Fibroblast of skin of left biceps (primary cell): ENCODE measurements at places on chromosomes 13 and 19.

DNA sequence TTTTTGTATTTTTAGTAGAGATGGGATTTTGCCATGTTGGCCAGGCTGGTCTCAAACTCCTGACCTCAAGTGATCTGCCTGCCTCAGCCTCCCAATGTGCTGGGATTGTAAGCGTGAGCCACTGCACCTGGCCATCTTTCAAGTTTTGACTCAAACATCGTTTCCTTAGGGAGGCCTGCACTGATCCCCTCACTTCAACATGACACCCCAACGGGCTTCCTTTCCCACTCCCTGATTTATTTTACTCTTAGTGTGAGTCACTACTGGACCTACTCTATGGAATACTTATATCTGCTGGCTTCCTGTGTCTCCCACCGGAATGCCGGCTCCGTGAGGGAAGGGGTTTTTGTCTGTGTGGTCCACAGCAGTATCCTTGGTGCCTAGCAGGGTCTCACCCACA, 4.5 kb upstream of the ADAMTS10 start:
- DNase-seq, result no peak

- DNase-seq, result no peak
Measured at GRCh38 chr19:55546011-55546410, 668 bp upstream of the SBK3 start.

- no peak for DNase-seq
Measured at GRCh38 chr19:47274891-47275761, 441 bp downstream of the INAFM1 start.

GRCh38 chr13:45047394-45048310, 58.3 kb downstream of the GPALPP1 start:
- peak; percentile 44 for DNase-seq

- DNase-seq, result no peak
Measured at GRCh38 chr19:30857966-30858490, 485.8 kb downstream of the ZNF536 start.

DNA sequence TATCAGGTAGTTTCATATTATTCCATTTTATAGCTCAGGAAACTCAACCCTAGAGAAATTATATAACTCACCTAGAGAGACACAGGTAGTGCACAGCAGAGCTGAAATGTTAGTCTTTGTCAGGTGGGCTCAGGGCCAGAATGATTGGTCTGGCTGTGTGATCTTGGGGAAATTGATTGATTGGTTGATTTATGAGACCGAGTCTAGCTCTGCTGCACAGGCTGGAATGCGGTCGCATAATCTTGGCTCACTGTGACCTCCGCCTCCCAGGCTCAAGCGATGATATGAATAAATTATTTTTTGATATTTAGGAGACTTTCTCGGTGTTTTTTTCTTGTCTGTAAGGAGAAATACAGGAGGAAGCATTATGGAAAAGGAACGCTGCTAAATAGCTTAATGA, 239.9 kb upstream of the SLC10A2 start:
- DNase-seq, result no peak

DNA sequence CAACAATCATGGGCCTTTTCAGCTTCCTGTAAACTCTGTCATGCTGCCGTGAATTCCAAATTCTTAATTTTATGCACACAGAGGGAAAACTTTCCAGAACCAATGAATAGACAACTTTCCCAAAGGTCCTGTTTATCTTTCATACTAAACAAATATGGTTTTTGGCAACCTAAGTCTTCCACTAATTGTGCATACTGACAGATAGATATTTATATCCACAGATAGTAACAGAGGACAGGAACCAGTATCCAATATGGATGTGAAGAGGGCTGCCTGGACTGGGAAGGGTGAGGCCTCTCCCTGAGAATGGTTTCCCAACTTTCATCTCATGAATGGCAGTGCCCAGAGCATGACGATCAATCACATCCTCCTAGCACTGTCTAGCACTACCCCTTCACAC, 80.4 kb downstream of the MRPL57 start:
- DNase-seq, result no peak

DNA sequence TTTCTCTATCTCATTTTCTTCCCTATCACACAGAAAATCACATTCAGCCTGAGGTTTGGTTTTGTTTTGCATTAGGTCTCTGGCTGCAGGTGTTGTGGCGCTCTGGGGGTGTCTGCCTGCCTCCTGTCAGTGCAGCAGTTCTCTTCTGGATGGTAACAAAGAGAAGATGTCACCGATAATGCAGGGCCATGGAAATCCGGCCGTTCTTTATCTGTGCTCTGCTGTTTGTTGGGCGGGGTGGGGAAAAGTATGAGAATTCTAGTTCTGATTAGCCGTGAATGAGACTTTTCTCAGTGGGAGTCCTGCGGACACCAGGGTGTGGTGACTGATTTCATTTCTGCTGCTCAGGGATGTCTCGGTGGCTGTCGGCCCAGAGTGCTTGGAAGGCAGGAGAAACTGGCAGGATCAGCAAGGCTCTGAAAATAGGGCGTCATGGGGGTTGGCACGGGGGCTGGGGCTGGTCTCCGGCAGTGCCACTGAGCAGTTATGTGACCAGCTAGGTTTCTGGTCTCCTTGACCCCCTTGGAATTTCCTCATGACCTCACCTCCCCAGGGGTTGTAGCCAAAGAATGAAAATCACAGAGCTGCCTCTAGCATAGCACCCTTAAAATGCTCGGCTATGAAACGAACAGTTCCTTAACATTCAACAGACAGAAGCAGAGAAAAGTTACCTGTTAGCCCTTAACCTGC, 5.0 kb downstream of the RNF113B start:
- DNase-seq, result no peak

- no peak for DNase-seq
Measured at GRCh38 chr13:77806518-77806917, 109.0 kb downstream of the SLAIN1 start.

DNA sequence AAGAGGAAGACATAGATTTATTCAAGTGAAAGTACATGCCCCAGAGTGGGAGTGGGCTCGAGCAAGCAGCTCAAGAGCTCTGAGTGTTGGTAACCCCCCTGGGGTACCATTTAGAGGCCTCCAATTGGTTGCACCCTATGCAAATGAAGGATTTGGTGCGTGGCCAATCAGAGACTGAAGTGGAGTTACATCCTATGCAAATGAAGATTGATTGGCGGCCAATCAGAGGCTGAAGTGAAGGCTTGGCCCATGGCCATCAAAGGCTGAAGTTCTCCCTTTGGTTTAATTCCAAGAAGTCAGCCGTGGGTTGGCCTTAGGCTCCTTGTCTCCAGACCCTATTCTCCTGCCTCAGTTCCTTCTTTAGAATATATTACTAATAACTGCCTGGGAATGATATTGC, 12.9 kb upstream of the IGFL1 start:
- DNase-seq, result no peak

- no peak for DNase-seq
Measured at GRCh38 chr13:110648146-110648819, 32.9 kb downstream of the NAXD start.

- DNase-seq, result no peak
Measured at GRCh38 chr19:6521718-6522646, 8.8 kb upstream of the TNFSF9 start.

DNA sequence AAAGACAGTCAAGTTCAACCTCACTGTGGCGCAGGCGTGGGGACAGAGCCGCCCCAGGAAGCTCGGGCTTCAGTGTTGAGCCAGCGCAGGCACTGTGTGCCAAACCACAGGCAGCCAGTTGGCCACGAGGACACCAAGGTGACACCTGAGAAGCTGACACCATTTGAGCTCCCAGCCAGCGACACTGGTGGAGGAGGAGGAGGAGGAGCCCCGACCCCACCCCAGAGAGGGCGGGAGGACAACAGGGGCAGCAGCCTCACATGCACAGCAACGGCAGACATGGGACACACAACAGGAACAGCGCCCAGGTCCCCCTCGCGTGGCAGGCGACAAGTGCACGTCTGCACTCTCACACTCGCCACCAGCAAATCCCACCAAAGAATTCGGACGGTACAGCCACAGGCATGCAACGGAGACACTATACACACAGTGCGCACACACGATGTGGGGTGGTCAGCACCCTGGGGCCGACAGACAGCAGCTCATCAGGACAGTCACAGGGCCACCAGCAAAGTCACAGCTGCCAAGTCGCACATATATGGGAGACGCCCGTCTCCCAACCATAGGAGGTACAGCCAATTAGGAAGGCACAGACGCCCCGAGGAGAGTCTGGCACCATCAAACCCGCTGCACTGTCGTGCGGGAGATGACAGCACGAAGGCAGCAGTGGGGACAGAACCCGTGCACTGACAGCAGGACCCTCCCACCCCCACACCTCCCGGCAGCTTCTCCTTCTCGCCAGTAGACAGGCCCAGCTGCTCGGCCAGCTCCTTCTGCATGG, 3.4 kb downstream of the EIF3G start:
- DNase-seq, result no peak

DNA sequence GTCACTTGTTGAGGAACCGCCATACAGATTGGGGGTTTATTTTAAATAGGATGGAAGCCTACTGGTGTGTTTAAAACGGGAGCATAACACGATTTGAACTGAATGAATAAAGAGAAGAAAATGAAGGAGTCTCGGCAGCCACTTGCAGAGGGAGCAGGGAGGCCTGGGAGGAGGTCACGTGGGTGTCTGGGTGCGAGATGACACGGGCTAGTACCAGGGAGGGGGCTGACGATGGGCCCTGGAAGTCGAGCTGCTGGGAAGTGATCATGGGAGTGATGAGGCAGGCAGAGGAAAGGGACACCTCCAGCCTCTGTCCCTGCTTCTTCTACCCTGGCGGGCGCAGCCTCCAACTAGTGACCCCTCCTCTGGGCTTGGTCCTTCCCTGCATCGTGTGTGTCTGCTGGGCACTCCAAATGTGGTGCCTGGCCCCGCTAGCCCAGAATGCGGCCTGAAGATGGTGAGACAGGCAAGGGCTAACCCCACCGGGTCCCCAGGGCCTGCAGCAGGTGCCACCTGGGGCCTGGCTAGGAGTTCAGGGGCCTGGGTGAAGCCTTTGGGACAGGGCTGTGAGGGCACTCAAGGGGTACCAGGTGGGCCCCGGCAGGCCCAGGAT, 35.5 kb downstream of the CRTC1 start:
- no peak for DNase-seq

DNA sequence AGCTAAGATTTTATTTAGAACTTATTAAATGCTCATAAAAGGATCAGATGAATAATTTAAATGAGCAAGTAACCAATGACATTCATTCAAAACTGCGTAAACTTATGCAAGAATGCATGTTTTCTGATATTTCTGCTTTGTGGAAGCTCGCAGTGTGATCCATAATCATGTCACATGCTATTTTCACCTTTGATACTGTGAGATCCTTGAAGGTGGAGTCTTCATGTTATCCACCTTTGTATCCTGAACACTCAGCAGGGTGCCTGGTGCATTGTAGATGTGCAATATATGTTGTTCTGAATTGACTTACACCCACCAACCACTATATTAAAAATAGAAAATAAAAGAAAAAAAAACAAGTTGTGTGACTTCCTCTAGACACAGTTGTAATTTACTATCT, 333.5 kb downstream of the DCT start:
- no peak for DNase-seq

DNA sequence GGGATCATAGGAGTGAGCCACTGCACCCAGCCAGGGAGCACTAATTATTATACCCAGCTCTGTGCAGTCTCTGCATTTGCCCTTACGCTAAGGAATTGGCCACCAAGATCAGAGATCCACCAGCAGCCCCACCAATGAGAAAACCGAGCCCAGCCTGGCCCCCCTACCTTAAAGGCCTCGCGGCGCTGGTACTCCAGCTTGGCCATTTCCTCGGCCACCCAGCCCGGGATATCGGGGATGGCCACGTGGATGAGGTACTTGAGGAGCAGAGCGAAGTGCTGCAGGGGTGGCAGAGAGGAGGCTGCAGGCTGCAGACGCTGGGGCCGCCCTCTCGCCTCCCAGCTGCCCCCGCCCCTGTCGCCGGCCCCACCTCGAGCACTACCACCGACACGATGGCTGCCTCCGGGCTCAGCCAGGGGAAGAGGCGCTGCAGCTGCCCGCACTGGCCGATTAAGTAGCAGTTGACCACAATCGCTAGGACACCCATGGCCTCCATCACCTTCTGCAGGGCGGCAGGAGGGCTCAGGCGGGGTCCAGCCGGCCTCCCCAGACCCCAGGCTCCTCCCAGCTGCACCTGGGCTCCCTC, 7.5 kb downstream of the ANO8 start:
- DNase-seq, result no peak

DNA sequence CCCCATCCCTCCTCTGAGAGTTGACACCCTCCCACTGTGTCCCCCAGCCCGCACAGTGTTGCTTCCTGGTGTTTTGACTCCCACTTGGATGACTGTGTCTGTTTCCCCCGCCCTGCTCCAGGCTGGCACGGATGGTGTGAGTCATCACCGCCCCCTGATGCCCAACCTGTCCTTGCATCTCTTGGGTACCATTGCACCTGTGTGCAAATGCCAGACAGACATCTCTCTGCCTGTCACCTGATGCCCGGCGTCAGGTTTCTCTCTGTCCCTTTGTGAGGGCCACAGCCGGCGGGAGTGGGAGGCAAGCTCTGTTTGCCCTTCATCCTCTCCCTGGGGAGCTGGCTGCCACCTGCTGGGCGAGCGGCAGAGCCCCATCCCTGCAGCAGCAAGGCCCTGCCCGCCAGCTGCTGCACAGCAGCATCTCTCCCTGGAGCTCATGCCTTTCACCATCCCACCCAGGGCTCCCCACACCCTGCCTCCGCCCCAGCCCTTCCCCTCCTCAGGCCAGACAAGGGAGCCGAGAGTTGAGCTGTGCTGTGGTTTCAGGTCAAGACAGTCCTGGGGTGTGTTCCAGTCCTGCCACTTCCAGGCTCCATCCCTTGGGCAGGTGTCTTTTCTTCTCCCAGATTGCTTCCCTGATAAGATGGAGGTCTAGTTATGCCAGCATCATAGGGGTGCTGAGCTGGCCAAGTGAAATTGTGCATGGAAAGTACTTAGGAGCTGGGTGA, 29.7 kb downstream of the NKPD1 start:
- no peak for DNase-seq

- DNase-seq, result no peak
Measured at GRCh38 chr19:20186174-20186573, 19.2 kb downstream of the ZNF486 start.

- no peak for DNase-seq
Measured at GRCh38 chr19:48795685-48796070, 15.2 kb downstream of the BCAT2 start.

DNA sequence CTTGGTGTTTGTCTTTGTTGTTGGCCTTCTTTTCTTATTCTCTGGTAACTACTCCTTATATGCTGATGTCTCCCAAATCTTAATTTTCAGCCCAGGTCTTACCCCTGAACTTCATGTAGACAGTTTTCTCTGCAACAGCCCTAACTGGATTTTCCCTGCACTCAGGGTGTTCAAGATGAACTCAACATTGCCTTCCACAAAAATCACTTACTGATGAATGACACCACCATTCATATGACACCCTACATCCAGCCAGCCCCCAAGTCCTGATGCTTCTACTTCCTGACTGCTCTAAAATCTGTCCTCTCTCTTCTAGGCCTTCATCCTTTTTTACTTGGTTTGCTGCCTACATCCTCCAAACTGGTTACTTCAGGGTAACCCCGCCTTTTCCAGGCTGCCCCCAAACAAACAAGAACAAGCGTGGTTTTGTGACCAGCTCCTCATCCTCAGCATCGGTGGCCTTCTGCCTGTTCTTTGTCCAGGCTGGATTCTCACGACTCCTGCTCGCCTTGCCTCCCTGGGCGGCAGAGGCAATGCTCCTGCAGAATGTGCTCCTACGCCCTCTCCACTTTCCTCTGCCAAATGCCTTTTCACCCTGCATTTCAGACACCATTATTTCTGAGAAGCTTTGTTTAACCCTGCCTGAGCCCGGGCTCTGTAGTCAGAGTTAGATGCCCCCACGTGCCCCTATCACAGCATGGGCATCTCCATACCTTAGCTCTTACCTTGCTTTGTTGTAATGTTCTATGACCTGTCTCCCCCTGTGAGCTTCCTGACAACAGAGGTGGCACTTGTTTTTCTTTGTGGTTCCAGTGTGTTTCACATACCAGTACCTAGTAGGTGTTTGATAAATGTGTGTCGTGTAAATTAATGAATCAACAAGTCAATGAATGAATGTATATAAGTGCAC, 61.8 kb downstream of the WDFY2 start:
- DNase-seq, result no peak
